ENCODE measurements at places on chromosomes 1 and 21.

DNA sequence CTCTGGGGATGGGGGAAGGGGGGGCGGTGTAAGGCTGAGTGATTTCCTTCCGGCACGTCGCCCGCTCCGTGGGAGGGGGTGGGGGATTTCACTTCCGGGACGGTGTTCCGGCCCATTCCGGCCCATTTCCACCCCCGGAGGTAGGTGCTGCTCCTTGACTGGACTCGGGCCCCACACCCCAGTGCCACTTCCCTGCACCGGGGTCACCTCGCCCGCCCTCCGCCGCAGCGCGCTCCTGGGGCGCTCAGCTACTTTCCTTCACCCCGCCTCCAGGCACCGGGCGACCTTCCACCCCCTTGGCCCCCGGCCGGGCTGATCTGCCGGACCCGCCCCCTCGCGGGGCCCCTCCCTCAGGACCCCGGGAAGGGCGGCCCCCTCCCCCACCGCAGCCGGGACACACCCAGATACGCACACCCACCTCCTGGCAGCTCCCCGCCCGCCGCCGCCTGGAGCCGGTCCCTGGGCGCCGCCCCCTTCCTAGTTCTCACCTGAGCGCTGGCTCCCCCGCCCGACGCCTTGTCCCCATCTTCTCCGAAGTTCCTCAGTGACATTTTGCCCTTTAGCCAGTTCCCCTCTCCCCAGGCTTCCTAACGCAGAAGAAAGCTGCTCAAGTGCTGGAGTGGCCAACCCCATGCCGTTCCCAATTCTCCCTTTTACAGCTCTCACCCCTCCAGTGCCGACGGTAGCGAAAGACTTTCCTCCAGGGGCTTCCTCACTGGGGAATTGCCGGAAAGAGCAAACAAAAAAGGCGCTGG is at the start of gene ZBTB37:
TSS of gene ZBTB37 (plus strand) at position 115 of the 755 bp plus-strand sequence. CDS start 1,846 bp downstream, outside the sequence.
- DNase-seq: peak; percentile 54

- no peak for DNase-seq
These were observed 8.7 kb downstream of the KHDC4 start for GRCh38 chr1:155925506-155925905.

DNA sequence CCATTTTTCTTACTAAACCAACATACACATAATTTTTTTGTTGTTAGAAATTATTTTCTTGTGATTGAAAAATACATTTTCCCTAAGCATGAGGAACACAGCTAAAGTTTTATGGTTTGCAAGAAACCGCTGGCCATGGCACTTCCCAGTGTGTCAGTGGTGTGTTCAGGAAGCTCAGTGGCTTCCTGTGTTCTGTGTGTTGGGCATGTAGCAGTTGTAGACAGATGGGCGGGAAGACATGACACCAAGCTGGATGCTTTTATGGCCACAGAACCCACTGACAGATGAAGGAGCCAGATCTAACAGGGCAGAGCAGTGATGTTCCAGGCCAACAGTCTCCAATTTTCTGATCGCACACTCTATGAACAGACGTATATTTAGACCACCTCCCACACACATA is 119.8 kb downstream of the GALNT2 start:
- DNase-seq: no peak

- DNase-seq: no peak
These were observed 6.6 kb upstream of the PRRX1 start for GRCh38 chr1:170657275-170657853.

- DNase-seq: no peak
These were observed 147.0 kb downstream of the GABPA start for GRCh38 chr21:25881524-25882376.

GRCh38 chr1:223714849-223715603 is 2.7 kb downstream of the CAPN2 start:
- no peak for DNase-seq

DNA sequence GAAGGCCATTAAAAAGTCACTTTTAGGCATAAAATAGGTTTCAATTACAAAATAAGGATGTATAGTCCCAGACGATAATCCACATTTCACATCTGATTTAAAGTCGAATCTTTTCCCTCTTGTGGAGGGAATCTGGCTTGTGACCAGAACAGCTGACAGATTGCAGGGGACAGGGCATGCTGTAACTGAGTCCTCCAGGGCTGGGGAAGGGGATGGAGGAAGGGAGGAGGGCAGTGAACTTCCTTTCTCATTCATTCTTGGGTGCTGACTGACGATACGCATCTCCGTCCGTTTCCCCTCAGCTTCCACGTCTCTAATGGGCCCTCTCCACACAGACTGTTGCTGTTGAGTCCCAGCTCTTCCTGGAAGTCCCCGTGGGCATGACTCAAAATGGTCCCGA is 108.1 kb upstream of the CSF3R start:
- DNase-seq: no peak

- no peak for DNase-seq
These were observed 4.3 kb upstream of the SPATC1L start for GRCh38 chr21:46188226-46189212.

- DNase-seq: no peak
These were observed 2.4 kb downstream of the SLC27A3 start for GRCh38 chr1:153777648-153778047.

GRCh38 chr1:164602480-164603093 is 43.6 kb downstream of the PBX1 start:
- DNase-seq: no peak

GRCh38 chr1:204896787-204897469 is 26.3 kb downstream of the NFASC start:
- no peak for DNase-seq

DNA sequence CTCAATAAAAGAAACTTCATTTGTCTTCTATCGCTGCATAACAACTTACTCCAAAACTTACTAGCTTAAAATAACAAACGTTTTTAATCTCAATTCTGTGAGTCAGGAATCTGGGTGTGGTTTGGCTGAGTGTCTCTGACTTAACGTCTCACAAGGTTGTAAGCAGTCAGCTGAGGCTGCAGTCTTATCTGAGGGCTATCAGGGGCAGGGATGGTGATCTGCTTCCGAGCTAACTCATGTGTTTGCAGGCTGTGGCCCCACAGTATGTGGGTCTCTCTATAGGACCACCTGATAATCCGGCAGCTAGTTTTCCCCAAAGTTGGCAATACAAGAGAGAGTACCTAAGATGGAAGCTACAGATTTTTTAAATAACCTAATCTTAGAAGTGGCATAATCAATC is 234.2 kb upstream of the FGGY start:
- no peak for DNase-seq

- DNase-seq: no peak
These were observed 1.7 kb downstream of the PIP5K1A start for GRCh38 chr1:151199873-151200581.

GRCh38 chr1:9809100-9809510 is 14.7 kb downstream of the CLSTN1 start:
- DNase-seq: no peak

- DNase-seq: no peak
These were observed 76.9 kb downstream of the FH start for GRCh38 chr1:241442686-241443085.

GRCh38 chr21:39484711-39485276 is 33.0 kb downstream of the SH3BGR start:
- DNase-seq: no peak

- DNase-seq: no peak
These were observed 1.4 kb upstream of the VAMP4 start for GRCh38 chr1:171743081-171743870.

DNA sequence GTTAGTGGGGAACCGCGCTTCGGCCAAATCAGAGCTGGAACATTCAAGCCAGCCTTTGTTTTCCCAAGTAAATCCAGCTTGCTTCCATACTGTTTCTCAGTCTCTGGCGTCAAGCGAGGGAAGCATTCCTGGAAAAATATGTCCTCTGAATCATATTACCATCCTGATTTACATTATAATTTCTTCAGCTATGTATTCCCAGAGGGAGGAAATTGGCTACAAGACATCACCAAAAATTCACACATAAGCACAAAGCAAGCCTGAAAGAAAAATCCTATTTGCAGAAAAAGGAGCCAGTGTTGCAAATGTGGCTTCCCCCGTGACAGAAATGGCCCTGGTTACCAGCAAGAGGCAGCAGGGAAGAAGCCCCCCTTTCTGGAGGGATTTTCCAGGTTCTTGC is 233.3 kb downstream of the KCNJ6 start:
- no peak for DNase-seq

DNA sequence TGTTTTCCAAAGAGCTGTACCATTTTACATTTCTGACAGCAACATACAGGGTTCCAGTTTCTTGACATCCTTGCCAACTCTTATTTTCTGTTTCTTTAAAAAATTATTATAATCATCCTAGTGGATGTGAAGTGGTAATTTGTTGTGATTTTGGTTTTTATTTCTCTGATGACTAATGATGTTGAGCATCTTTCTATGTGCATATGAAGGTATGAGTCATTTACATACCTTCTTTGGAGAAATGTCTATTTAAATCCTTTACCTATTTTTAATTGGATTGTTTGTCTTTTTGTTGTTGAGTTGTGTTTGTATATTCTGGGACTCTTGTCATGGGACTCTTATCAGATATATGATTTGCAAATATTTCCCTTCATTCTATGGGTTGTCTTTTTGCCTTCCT is 20.8 kb upstream of the MPC2 start:
- no peak for DNase-seq

- DNase-seq: no peak
These were observed 8.3 kb downstream of the NHLH2 start for GRCh38 chr1:115832651-115833050.

DNA sequence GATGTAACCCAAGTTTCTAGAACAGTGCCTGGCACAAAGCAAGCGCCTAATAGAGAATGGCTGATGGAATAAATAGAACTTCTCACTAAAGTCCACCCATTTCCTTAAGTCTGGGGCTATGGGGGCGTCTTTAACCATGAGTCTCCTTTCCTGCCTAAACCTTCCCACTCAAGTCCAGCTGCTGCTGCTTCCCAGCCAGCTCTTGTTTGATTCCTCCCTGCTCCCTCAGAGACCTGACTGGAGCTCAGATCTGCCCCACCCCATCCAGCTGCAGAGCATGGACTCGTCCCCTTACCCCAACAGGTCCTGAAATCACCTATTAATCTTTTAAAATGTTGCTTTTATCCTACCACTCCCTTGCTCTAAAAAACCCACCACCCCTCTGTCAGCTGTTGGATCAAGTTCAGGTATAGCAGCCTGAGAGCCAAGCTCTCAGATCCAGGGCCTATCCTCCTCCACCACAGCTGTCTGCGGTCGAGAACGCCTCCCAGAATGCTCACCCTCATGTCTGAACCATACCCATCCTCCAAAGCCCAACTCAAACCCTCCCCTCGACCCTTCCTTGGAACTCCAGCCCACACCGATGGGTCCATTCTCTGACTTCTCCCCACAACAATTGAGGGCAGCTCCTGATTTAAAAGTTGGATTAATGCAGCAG is 12.8 kb upstream of the GALNT2 start:
- no peak for DNase-seq
